ENCODE measurements at places on chromosomes 7 and 10.
A peak's percentile ranks its signal among the peaks of the same experiment; 100 is the strongest.

GRCh38 chr7:1458683-1459511 is at the start of gene MICALL2:
Gene MICALL2, minus strand, starts transcription at chr7:1459470. Its CDS starts 144 bp downstream, at chr7:1459326.
- peak; percentile 93 for DNase-seq

DNA sequence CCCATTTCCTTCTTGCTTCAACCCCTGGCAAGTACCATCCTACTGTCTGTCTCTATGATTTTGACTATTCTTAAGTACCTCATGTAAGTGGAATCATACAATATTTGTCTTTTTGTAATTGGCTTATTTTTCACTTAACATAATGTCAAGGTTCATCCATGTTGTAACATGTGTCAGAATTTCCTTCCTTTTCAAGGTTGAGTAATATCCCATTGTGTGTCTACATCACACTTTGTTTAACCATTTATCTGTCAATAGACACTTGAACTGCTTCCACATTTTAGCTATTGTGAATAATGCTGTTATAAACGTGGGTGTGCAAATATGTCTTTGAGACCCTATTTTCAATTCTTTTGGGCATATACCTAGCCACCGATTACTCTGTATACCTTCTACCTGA is 14.0 kb upstream of the CDK14 start:
- no peak for DNase-seq

GRCh38 chr10:60576130-60577069 is 186.7 kb upstream of the ANK3 start:
- DNase-seq = no peak

- peak; percentile 73 for DNase-seq
Observed at GRCh38 chr10:5291501-5292195, 73.1 kb upstream of the UCN3 start.

All from aorta (tissue), 5 donors.